ENCODE measurements at places on chromosomes 3 and 15. TPM values are rescaled to one million over a fixed set of nuclear protein-coding genes. Genes with fewer than 3 reads are reported as not detected.

Gene ISLR
- polyA plus RNA-seq = 3.5 TPM

GRCh38 chr3:195162033-195162669, 108.8 kb downstream of the XXYLT1 start:
- DNase-seq = no peak

GRCh38 chr15:75067123-75067830, 43.9 kb downstream of the PPCDC start:
- no peak for DNase-seq

DNA sequence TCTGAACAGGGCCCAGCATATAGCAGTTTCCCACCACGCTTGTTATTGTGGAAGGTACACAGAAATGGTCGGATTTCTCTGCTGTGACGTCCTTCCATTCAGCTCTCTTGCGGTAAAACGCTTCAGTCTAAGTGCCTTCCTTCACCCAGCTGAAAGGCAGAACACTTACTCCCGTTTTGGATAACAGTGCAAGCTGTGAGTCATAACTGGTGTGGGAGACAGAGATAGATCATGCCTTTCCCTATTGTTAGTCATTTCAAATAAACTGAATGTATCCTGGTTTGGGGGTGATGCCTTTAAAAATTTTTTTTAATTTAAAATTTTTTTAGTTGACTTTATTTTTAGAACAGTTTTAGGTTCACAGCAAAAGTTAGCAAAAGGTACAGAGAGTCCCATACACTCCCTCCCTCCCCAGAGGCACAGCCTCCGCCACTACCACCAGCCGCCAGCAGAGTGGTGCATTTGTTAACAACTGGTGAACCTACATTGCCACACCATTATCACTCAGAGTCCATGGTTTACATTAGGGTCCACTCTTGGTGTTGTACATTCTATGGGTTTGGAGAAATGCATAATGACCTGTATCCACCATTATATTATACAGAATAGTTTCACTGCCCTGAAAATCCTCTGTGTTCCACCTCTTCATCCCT, 94.9 kb upstream of the NSMCE3 start:
- peak; percentile 58 for DNase-seq

- DNase-seq = no peak
Observed at GRCh38 chr3:53190659-53191058, 29.6 kb downstream of the PRKCD start.

DNA sequence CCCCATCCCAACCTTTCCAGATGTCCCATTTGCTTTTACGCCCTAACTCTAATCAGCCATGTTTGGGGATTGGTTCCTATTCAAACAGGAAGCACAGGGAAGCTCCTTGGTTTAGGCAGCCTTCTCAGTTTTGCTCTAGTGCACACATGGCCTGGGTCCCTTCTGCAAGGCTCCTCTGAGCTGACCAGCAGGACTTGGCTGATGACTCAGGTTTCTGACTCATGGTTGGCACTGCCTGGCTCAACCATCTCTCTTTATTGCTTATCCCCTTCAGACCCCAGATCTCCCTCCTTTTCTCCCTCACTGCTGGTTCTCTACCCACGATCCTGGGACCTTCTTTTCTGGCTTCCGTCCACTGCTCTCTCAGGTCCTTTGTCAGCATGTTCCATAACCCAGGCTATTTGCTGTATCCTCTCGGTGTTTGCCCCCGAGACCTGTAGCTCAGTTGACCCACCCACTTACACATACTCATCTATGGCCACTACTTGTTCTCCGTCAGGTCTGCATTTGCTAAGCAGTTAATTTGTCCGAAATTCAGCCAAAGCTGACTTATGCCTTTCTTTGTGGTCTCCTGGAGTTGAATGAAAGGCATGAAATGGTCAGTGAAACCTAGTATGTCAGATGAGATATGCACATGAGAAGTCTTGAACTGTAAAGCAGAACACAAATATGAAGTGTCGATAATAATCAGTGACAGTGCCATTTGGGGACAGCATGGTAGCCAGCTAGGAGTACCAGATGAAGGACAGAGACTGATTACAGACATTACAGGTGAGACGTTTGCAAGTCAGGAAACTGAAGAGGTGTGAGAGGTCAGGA, 323.5 kb upstream of the ROPN1 start:
- DNase-seq = no peak
